Chondrocyte (in vitro differentiated cells): ENCODE measurements at places on chromosomes 12 and 14.
A peak's percentile ranks its signal among the peaks of the same experiment; 100 is the strongest.

GRCh38 chr12:110475426-110475825 lies 6.8 kb downstream of the FAM216A start:
- no peaks in the 10 kb centered on the region for H3K36me3 ChIP-seq
- H3K4me1 ChIP-seq: no peaks in the 10 kb centered on the region
- DNase-seq: no peak
- H3K4me3 ChIP-seq: no peak overlapping the region

DNA sequence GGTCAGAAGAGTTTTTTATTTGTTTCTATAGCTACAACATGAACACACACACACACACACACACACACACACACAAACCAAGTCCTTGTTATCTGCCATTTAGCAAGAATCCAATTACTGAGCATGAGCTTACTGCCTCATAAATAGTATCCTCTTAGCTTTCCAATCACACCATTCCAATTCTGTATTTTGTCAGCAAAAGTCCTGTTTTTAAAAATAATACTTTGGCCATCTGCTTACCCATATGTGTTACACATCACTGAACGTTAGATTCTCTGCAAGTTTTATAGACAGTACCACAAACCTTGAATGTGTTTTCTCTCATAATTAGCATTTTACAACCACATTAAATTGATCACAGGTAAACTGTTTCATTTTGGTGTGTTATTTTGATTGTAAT lies 1905.4 kb upstream of the FLRT2 start:
- H3K4me1 ChIP-seq: peaks cover 14% of the 10 kb centered on the region
- H3K27me3 ChIP-seq: no peaks in the 10 kb centered on the region
- no peak overlapping the region for H3K27ac ChIP-seq

GRCh38 chr14:56273951-56274350 lies 155.7 kb downstream of the PELI2 start:
- H3K27ac ChIP-seq: peak overlapping the region; percentile 81
- no peaks in the 10 kb centered on the region for H3K36me3 ChIP-seq
- DNase-seq: no peak
- H3K4me3 ChIP-seq: no peak overlapping the region

- H3K27ac ChIP-seq: peak overlapping the region; percentile 29
- peaks cover 3% of the 10 kb centered on the region for H3K36me3 ChIP-seq
- H3K4me3 ChIP-seq: no peak overlapping the region
- H3K4me1 ChIP-seq: peaks cover 40% of the 10 kb centered on the region
- no peak for DNase-seq
- no peaks in the 10 kb centered on the region for H3K27me3 ChIP-seq
Measured at GRCh38 chr14:50823762-50824636, 7.0 kb downstream of the NIN start.

DNA sequence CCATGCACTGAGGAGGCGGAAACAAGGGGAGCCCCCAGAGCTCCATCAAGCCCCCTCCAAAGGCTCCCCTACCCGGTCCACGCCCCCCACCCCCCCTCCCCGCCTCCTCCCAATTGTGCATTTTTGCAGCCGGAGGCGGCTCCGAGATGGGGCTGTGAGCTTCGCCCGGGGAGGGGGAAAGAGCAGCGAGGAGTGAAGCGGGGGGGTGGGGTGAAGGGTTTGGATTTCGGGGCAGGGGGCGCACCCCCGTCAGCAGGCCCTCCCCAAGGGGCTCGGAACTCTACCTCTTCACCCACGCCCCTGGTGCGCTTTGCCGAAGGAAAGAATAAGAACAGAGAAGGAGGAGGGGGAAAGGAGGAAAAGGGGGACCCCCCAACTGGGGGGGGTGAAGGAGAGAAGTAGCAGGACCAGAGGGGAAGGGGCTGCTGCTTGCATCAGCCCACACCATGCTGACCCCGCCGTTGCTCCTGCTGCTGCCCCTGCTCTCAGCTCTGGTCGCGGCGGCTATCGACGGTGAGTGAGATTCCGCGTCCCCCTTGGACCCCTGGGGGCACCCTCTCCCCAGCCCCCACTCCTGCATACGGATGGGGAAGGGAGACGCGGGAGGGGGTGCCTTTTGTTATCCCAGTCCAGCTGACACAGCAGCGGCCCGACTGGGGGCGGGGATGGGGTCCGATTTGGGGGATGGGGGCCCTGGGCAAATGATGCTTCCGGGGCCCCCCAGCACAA lies 400 bp downstream of the LRP1 start:
- H3K27me3 ChIP-seq: no peaks in the 10 kb centered on the region
- peak overlapping the region; percentile 80 for H3K27ac ChIP-seq
- no peak for DNase-seq
- peaks cover 57% of the 10 kb centered on the region for H3K4me1 ChIP-seq

DNA sequence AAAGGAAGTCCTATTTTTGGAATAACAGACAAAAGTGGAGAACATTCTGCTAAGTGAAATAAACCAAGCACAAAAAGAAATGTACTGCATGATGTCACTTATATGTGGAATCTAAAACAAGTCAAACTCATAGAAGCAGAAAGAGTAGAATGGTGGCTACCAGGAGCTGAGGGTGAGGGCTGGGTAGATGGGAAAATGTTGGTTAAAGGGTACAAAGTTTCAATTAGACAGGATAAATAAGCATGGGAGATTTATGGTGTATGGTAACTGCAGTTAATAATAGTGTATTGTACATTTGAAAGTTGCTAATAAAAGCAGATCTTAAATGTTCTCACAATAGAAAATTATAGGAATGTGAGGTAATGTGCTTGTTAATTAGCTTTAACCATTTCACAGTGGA lies 12.8 kb downstream of the LUM start:
- no peak for DNase-seq
- no peaks in the 10 kb centered on the region for H3K27me3 ChIP-seq
- H3K4me1 ChIP-seq: peaks cover 67% of the 10 kb centered on the region
- peak overlapping the region; percentile 96 for H3K27ac ChIP-seq
- no peak overlapping the region for H3K4me3 ChIP-seq
- peaks cover 5% of the 10 kb centered on the region for H3K36me3 ChIP-seq

GRCh38 chr12:119547001-119547400 lies 46.6 kb upstream of the TMEM233 start:
- peaks cover 23% of the 10 kb centered on the region for H3K27me3 ChIP-seq
- no peaks in the 10 kb centered on the region for H3K36me3 ChIP-seq
- no peak for DNase-seq
- no peak overlapping the region for H3K27ac ChIP-seq
- H3K4me1 ChIP-seq: no peaks in the 10 kb centered on the region
- no peak overlapping the region for H3K4me3 ChIP-seq

- peaks cover 47% of the 10 kb centered on the region for H3K4me1 ChIP-seq
- no peak overlapping the region for H3K27ac ChIP-seq
- DNase-seq: no peak
- no peaks in the 10 kb centered on the region for H3K36me3 ChIP-seq
- no peaks in the 10 kb centered on the region for H3K27me3 ChIP-seq
Measured at GRCh38 chr12:104519190-104520019, 62.7 kb downstream of the CHST11 start.

DNA sequence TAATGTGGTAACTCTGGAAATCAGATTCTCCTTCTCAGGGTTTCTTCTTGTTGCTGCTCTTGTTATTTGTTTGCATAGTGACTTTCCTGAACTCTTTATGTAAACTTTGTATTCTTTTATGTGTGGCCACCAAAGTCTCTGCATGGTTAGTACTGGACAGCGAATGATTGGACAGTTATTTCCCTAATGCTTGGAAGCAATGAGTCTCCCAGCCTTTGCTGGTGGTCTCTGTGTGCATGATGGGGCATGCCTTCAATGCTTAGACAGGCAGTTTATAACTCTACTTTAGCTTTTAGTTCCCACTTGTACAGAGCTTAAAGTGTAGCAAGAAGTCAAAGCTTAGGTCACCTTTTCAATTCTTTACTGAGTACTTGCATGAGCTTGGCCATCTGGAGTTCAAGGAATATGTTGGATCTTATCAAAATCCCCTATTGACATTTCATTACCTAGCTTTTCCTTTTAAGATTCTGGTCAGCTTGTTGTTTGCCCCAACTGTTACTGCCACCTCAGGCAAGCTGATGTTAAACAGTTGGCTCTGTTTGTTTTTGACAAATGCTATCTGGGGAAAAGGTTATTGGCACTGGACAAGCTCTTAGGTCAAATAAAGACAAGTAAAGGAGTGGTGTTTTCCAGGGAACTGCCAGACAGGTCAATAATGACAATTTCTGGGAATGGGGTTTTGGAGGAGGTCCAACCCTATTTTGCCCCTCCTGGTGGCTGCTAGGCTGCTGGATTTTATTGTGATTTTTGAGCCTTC lies 12.3 kb downstream of the CCDC91 start:
- peaks cover 4% of the 10 kb centered on the region for H3K36me3 ChIP-seq
- no peaks in the 10 kb centered on the region for H3K4me1 ChIP-seq
- no peaks in the 10 kb centered on the region for H3K27me3 ChIP-seq
- DNase-seq: no peak

- H3K27me3 ChIP-seq: no peaks in the 10 kb centered on the region
- H3K36me3 ChIP-seq: no peaks in the 10 kb centered on the region
- no peak for DNase-seq
- H3K4me3 ChIP-seq: no peak overlapping the region
Measured at GRCh38 chr14:68564826-68565759, 227.8 kb downstream of the ZFP36L1 start.

DNA sequence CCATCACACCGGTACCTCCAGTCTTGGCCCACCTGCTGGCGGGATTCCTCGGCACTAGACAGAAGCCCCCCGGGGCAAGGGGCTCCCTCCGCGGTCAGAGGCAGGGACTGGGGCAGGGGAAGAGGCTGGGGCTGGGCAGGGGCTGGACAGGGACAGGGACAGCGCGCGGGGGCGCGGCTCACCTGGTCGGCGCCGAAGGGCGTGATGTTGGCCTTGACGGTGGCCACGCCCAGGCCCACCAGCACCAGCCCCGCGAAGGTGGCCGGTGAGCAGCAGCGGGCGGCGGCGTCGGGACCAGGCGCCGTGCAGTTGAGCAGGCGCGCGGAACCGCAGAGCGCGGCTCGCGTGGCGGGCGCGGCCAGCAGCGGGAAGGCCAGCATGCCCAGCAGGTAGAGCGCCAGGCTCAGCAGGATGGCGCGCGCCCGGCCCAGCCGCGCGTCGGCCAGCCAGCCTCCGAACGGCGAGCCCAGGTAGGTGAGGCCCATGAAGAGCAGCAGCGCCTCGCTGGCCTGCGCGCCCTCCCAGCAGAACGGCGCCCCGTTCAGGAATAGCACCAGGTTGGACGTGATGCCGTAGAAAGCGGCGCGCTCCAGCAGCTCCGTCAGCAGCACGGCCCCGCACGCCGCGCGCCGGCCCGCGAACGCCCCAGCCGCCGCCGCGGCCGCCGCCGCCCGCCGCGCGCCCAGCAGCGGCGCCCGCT lies 392 bp downstream of the SLC15A4 start:
- peak overlapping the region; percentile 77 for H3K4me3 ChIP-seq
- H3K4me1 ChIP-seq: peaks cover 44% of the 10 kb centered on the region
- H3K36me3 ChIP-seq: peaks cover 8% of the 10 kb centered on the region
- no peak for DNase-seq
- no peak overlapping the region for H3K27ac ChIP-seq
- no peaks in the 10 kb centered on the region for H3K27me3 ChIP-seq

- H3K27ac ChIP-seq: no peak overlapping the region
- H3K27me3 ChIP-seq: peaks cover 6% of the 10 kb centered on the region
- no peaks in the 10 kb centered on the region for H3K36me3 ChIP-seq
Measured at GRCh38 chr14:98944989-98945388, 327.0 kb downstream of the BCL11B start.

DNA sequence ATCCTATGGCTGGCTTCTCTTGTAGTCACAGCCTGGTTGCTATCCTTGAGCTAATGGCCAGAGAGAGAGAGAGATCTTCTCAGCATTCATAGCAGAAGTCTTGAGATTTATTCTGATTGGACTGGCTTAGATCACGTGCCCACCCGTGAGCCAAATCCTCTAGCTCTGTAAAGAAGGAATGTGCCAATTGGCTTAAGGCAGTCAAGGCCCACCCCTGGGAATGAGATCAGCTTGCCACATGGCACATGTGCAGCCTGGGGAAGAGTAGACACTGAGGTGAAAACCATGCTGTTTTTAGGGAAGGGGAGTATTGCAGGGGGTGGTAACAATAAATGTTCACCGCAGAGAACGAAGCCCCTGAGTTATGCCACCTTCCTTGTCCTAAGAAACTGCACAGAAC lies 36.3 kb downstream of the PLEKHG7 start:
- H3K36me3 ChIP-seq: peaks cover 3% of the 10 kb centered on the region
- H3K4me1 ChIP-seq: peaks cover 11% of the 10 kb centered on the region
- no peak overlapping the region for H3K4me3 ChIP-seq
- no peak overlapping the region for H3K27ac ChIP-seq
- H3K27me3 ChIP-seq: no peaks in the 10 kb centered on the region
- no peak for DNase-seq

- no peak overlapping the region for H3K4me3 ChIP-seq
- no peaks in the 10 kb centered on the region for H3K27me3 ChIP-seq
- H3K4me1 ChIP-seq: peaks cover 51% of the 10 kb centered on the region
- peaks cover 2% of the 10 kb centered on the region for H3K36me3 ChIP-seq
- H3K27ac ChIP-seq: no peak overlapping the region
- DNase-seq: no peak
Measured at GRCh38 chr14:22300646-22301045, 288.4 kb downstream of the DAD1 start.

DNA sequence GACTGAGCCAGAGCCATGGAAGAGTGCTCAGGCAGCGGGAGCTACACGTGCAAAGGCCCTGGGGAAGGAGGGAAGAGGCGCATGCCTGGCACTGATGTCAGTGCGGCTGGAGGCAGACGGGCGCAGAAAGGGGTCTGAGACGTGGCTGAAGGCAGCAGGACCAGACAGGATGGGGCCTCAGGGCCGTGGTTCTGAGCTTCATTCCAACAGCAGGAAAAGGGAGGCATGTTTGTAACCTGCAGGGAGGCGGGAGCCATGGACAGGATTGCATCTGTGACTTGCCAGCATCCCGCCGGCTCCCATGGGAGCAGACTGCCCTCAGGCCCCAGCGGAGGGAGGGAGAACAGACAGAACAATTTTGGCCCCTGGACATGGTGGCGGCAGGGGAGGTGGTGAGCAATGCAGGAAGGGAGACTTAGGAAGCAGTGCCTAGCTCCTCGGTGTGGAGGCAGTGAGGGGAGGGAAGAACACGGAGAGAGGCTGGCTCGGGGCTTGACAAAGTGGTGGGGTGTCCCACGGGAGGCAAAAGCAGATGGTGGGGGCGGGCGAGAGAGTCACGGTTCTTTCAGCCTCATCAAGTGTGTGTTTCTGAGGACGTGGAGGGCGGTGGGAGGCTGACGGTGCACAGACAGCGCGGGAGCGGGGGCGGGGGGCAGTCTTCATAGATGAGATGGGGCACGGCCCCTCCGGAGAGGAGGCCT lies 33.3 kb upstream of the INF2 start:
- H3K4me1 ChIP-seq: peaks cover 21% of the 10 kb centered on the region
- no peaks in the 10 kb centered on the region for H3K27me3 ChIP-seq
- peak overlapping the region; percentile 60 for H3K27ac ChIP-seq
- H3K4me3 ChIP-seq: peak overlapping the region; percentile 32
- peak; percentile 84 for DNase-seq

GRCh38 chr12:125233319-125233718 lies 168.1 kb downstream of the AACS start:
- no peak overlapping the region for H3K4me3 ChIP-seq
- H3K4me1 ChIP-seq: no peaks in the 10 kb centered on the region
- no peaks in the 10 kb centered on the region for H3K27me3 ChIP-seq
- H3K36me3 ChIP-seq: no peaks in the 10 kb centered on the region

DNA sequence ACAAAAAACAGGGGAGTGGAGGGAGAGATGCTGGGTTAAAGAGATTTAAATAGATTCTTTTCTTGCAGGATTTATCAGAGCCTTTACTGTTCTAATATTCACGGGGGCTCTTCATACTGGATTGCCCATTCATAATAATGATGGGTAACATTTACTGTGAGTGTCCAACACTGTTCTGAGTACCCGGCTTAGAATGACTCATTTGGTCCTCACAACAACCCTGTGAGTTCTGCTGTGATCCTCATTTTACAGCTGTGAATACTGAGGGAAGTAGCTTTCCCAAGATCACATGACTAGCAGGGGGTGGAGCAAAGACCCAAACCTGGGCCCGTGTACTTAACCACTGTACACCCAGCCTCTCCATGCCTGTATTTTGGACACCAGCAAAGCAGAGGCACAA lies 113.4 kb downstream of the NT5DC3 start:
- H3K36me3 ChIP-seq: no peaks in the 10 kb centered on the region
- no peak overlapping the region for H3K4me3 ChIP-seq
- no peaks in the 10 kb centered on the region for H3K4me1 ChIP-seq
